ENCODE measurements at places on chromosomes 3 and 15.
A peak's percentile ranks its signal among the peaks of the same experiment; 100 is the strongest.

- no peak for DNase-seq
Observed at GRCh38 chr3:136664771-136665170, 87.4 kb downstream of the STAG1 start.

- DNase-seq: no peak
Observed at GRCh38 chr3:49654955-49655556, 19.1 kb upstream of the APEH start.

- peak; percentile 66 for DNase-seq
Observed at GRCh38 chr3:189710620-189711402, 79.6 kb downstream of the TP63 start.

GRCh38 chr3:104606812-104607211, 759.9 kb upstream of the ALCAM start:
- DNase-seq: no peak

DNA sequence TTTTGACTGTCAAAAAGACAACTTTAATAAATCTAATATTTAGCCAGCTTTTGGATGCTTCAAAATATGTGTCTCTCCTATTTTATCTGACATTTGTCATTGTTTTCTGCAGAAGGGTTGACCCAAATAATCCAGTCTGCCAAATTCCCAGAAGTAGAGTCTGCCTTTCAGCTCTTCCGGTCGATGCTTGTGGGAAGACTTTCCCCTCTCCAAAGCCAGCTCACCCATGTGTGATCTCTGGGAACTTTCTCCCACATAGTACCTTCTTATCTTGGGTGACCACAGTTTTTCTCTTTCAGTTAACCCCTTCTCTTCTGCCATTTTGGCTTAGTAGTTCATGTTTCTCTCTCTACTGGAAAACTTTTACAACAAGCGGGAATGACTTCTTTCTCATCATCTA, 94.1 kb downstream of the ASB7 start:
- DNase-seq: no peak

DNA sequence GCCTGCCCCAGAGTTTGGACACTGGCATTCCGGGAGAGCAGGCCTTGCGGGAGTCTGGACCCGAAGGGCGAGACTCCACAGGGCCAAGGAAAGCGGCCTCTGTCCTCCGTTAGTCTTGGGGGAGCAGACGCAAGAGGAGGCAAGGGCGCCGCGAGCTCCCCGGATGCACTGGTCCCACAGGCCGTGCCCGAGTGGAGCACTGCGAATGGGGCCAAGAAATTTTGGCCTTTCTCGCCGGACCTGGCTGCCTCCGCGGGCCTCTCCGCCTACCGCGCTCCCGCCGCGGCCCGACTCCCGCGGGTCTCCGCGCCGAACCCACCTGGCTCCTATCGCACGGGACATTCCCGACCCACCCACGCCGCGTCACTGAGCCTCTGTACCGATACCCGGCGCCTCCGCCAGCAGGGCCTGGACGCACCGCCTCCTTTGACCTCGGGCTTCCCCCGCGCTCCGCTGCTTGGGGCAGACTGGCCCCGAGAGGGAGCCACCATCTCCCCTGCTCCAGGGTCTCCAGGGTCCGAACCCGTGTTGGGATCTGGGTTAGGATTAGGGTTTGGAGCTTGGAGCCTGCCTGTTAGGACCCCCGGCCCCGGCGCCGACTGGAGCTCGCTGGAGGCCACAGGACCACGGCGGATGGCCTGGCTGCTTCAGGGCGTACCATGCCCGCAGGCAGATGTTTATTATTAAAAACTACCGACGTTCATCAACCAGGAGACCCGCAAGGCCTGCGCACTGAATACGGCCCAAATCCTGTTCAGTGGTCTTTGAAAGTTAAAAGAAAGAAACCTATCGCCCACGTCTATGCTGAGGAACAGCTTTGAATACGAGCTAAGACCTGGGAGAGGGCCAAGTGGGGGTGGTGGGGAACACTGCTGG, 11.7 kb downstream of the SHOX2 start:
- no peak for DNase-seq

GRCh38 chr3:161150001-161150525, 44.9 kb upstream of the B3GALNT1 start:
- no peak for DNase-seq

- no peak for DNase-seq
Observed at GRCh38 chr3:50241713-50242380, 5.8 kb downstream of the GNAI2 start.

GRCh38 chr3:156617781-156618180, 56.6 kb upstream of the TIPARP start:
- DNase-seq: no peak

DNA sequence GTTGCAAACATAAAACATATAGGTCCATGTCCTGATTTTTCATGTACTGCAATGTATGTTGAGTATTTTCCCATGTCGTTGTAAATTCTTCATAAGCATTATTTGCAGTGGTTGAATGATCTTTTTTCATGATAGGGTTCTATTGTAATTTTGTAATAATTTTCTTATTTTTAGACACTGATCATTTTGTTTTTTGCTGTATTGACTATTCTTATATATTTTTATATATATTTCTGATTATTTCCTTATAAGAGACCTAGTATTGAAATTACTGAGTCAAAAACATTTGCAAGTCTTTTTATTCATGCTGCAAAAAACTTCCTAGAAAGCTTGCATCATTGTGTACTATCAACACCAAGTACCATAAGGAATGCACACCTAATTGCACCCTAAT, 31.2 kb upstream of the ZNF774 start:
- DNase-seq: no peak

- DNase-seq: no peak
Observed at GRCh38 chr3:113263020-113263419, 51.7 kb downstream of the BOC start.

DNA sequence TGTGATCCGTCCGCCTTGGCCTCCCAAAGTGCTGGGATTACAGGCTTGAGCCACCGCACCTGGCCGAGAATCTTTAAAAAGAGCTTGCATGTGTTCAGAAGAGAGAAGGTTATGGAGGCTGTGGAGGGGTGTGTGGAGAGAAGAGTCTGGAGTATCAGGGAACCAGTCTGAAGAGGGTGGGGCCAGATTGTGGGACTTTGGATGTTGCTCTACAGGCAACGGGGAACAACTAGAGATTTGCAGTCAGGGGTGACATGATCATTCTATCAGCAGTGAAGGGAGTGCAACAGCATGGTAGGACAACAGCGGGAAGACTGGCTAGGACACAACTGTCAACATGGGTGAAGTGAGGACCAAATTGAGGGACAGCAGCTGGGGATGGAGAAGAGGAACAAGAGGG, 8.9 kb downstream of the SCAMP2 start:
- DNase-seq: no peak

DNA sequence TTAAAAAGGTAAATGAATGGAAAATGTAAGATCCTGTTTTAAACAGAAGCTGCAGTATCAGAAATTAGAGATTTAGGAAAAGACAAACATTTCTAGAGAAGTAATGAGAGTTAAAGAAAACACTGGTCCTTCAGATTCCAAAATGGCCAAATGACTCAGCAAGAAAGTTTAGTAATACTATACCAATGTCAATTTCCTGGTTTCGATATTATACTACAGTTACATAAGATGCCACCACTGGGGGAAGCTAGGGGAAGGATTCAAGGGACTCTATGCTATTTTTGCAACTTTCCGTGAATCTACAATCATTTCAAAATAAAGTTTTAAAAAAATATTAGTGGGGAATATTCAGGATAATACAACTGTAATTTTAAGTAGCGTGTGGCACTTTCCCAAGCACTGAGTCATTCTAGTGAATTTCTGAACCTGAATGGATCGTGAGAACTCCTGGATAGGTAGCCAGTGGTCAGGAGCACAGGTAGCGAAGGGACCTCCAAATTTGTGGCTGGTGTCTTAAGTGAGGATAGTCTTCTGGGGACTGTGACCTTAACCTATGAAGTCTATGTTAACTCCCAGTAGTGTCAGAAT, 37.6 kb downstream of the TMCC1 start:
- peak; percentile 22 for DNase-seq

DNA sequence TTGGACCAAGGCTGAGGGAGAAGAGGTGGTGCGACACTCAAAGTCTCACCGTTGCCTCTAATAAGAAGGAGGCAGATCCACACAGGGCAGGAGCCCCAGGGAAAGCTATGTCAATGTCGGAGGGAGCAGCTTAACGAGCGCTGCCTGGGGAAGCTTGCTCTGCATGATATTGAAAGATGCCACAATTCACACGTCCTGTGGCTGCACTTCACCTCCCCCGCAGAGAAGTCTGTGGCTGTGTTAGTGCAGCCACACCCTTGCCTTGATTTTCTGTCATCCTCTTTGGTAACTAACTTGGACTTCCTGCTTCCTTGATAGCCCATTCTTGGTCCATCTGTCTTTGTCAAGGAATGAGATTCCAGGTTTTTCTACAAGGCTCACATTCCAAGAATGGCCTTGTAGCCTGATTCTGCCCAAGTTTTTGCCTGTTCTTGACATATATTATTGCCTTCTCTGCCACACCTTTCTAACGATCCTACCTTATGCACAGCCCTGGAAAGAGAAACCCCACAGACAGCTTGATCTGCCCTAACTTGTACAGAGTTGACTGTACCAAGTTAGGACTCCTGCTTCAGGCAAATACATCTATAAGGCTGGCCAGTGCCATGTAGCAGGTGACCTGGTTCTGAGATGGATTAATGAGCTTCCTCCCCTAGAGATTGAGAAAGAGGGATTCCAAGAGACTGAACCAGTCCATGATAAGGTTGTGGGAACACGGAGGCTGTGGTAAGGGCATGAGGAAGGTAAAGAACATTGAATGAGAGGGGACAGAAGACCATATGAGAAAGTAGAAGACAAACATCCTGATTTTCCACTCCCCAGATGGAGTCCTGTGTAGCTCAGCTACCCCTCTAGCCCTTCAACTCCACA, 153.0 kb upstream of the WNT5A start:
- no peak for DNase-seq

GRCh38 chr3:49804141-49805041, 1.3 kb downstream of the INKA1 start:
- no peak for DNase-seq

GRCh38 chr3:194381460-194381875, 11.9 kb upstream of the LRRC15 start:
- DNase-seq: no peak

GRCh38 chr3:134326760-134327593, 47.3 kb downstream of the AMOTL2 start:
- DNase-seq: peak; percentile 97

DNA sequence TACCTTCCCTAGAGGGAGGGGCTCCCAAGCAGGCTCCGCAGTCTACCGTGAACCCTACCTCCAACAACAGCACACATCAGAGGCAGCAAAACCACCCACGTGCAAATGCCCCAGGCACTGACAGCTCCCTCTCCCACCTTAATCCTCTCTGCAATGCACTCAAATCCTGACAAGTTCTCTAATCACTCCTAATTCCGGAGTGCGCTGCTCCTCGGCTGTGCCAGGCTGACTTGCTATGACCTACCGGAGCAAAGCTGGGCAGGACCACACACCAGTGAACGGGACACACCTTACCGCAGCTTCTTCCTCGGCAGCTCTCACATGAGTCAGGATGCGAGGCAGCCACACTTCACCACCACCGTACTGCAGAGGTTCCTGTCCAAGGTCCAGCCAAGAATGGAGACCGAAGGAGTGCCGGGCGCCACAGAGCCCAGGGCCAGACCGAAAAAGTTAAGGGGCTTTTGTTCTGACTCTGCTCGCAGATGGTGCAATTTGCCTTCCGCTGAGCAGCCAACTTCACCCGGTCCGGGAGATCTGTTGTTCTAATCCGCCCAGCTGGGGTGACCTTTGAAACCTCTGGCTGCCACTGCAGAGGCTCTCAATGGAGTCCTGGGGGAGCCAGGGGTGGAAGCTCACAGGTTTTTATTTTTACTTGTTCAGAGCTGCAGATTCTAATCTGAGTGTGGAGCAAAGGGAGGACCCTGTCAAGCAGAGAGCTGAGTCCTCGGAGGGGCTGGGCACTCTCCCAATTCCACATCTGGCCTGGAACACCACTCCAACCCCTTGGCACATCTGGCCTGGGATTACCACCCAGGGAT, 84.4 kb downstream of the MYLK start:
- DNase-seq: no peak

GRCh38 chr15:95292785-95293450, 1037.6 kb upstream of the NR2F2 start:
- DNase-seq: no peak

DNA sequence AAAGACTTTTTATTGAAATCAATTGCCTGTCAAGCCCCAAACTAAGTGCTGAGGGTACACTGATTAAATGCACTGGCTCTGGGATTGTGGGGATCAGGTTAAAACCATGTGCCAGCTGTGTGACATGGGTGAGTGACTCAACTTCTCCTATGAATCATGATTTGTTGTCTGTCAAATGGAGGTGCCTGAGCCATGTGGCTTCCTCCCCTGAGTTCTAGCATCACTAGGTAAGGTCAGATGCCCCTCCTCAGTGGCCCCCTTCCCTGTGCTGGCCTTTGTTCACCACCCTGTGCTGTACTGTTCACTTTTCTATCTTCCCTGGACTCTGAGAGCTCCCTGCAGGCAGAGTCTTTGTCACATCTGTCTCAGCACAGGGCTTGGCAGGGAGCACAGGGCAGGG, 43.6 kb upstream of the ATP2B2 start:
- DNase-seq: no peak

GRCh38 chr15:62887113-62887570, 155.4 kb upstream of the TPM1 start:
- no peak for DNase-seq

DNA sequence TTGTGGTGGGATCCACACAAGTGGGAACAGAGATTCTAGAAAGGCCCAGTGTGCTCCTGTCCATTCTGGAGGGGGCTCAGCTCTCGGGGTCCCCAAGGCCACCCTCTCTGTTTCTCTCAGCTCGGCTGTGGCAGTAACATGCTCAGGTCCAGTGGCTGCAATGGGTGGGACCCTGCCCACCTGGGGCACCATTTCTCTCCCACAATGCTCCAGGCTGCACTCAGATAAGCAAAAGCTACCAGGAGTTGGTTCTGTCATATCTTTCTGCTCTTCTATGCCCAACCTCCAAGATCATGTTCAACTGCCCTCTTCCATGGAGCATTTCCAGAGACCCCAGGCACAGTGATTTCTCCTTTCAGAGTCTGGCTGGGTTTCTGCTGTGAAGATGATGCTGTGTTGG, 40.8 kb downstream of the ITGA11 start:
- DNase-seq: no peak

Measured in trophoblast cell (in vitro differentiated cells and primary cell).